ENCODE measurements at places on chromosomes 7 and 10.
A peak's percentile ranks its signal among the peaks of the same experiment; 100 is the strongest.

DNA sequence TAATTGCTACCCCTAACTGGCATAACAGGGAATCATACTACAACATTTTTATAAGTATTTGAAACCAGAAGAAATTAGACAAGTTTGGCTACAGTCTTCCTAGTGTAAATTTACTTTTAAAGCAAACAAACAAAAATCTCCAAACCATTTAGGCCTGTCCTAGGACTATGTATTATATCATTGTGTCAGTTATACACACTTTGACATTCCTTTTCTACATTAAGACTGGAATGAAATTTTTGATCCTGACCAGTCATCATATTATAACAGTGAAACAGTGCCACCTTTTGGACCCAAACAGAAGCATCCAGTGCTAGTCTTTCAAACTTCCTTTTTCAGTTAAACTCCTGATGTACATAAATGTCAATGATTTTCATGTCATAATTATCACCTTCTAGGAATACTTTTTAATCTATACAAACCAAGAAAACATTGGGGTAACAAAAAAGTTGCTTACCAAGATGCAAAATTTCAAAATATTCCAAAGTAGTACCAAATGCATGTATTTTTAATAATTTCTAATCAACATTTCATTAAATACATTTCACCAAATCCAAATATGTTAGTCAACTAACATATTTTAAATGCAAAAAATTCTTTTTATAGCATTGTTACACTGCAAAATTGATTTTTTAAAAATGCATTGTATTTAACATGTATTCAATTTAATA is 75.7 kb downstream of the IMMP2L start:
- DNase-seq, result peak; percentile 35

- DNase-seq, result no peak
Observed at GRCh38 chr10:51344371-51344770, 270.1 kb downstream of the PRKG1 start.

GRCh38 chr7:80411621-80412020 is 100.2 kb downstream of the GNAT3 start:
- DNase-seq, result no peak

GRCh38 chr7:24956021-24956420 is 24.0 kb downstream of the OSBPL3 start:
- DNase-seq, result no peak

- DNase-seq, result peak; percentile 54
Observed at GRCh38 chr7:45013465-45013967, 13.5 kb downstream of the CCM2 start.

- DNase-seq, result no peak
Observed at GRCh38 chr7:134427896-134428295, 31.0 kb downstream of the AKR1B1 start.

DNA sequence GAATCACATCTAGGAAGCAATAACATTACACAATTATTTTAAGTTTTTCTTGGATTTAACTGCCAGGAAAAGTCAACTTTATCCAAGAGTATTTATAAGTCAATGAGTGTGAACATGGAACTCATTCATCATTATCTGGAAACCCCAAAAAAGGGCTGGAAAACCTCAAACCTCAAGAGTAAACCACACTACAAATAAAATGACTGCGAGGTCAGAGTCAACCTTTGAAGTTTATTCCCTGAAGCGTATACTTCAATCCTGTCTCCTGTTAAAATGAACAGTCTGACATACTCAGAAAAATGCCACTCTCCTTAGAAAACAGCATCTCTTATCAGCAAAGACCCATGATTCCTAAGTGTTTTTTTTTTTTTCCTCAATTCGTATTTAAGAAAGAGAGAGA is 86.5 kb downstream of the RELN start:
- no peak for DNase-seq

DNA sequence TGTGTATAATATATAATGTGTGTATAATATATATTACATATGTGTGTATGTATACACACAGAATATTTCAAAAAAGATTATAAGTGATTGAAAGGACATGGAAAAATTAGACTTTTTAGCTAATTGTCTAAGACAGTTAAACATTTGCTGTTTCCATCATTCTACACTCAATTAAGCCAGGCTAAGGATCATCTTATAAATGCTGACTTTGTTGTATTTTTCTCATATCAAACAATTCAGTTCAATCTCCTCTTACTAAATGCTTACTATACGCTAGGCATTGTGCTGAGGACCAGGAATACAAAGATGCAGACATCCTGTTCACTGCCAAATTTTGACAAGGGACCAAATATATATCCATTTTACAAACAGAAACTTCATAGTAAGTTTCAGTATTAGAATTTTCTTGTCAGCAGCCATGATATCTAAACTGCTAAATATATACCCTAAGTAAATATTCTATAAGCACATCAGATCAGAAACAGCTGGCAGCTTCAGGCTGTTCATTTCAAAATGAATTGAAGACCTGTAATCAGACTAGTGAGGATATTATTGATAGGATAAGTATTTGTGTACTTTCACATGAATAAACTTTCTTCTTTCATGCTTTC is 10.3 kb upstream of the LRRN3 start:
- DNase-seq, result no peak

DNA sequence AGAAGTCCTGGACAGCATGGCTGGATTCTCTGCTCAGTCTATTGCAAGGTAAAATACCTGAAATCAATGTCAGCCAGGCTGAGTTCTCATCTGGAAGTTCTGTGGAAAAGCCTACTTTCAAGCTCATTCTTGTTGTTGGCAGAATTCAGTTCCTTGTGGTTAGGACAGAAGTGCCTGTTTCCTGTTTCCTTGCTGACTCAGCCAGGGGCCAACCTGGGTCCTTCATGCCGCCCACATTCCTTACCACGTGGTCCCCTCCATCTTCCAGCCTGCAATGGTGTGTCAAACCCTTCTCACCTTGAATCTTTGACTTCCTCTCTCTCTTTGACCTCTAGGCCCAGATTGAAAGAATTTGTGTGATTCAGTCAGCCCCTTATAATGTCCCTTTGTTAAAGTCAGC is 197.1 kb upstream of the STK17A start:
- no peak for DNase-seq

DNA sequence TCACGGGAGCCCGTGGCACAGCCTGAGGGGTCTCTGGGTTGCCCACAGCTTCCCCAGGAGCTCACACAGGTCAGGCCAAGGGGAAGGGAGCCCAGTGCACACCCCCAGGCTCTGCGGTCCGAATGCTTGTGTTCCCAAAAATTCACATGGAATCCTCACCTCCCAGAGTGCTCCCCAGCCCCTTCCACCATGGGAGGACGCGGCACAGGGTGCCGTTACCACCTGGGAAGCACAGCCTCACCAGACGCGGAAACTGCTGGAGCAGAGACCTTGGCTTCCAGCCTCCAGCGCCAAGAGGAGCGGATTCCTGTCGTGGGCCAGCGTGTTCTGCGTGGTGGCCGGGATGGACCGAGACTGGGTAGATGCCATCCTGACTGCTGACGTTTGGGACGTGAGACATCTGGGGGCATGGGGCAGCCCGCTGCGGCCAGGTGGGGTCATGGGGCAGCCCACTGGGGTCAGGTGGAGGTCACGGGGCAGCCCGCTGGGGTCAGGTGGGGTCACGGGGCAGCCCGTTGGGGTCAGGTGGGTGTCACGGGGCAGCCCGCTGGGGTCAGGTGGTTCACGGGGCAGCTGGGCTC is 149.4 kb downstream of the WDR37 start:
- no peak for DNase-seq

DNA sequence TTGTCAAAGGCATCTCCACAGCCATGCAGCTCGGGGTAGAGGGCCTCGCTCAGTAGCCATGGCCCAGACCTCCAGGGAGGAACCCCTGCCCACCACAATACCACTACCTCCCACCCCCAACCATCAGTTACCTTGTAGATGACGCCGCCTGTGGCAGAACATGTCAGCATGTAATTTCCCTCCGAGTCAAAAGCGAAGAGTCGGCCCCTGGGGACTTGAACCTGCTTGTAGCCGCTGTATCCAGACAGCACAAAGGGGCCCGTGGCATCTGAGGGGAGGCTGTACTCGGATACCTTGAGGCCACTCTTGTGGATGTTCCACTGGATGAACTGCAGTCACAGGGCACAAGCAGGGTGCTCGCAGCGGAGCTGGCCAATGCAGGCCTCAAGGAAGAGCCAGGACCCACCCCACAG is 16.3 kb upstream of the CYREN start:
- no peak for DNase-seq

- DNase-seq, result no peak
Observed at GRCh38 chr10:130036296-130037065, 72.4 kb upstream of the EBF3 start.

GRCh38 chr10:6025683-6026255 is 36.4 kb downstream of the IL2RA start:
- no peak for DNase-seq

DNA sequence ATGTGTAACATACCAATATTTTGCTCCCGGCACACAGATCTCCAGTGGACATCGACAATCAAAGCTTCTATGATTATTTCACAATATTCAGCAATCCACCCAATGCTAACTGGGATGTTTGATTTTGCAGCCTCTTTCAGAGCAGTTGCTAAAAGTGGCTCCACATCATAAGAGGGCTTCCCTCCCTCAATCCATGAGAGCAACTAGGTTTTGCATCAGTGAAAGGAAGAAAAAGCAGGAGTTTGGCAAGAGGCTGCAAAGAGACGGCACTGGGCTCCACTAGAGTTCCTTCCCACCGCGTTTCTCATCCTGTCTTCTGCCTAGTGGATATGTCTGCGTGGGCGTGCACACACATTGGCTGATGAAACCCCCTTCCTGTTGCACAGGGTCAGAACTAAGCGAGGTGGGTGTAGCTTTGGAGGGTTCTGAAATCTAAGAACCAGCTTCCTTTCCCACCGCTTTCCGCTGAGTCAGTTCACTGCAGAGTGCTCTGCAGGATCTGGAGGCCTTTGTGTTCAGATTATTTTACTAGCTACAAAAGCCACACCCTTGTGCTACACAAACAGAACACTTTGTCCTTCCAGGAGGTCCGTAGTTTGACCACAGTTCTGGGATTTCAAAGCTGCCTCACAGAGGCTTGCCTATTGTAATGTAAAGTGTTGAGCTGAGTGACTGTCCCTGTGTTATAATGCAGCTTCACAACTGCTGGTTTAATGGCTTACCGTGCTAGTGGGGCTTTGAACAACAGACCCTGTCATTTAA is 28.1 kb downstream of the ARL4A start:
- peak; percentile 20 for DNase-seq

GRCh38 chr7:30238721-30239441 is 45.5 kb upstream of the ZNRF2 start:
- no peak for DNase-seq

GRCh38 chr7:132083126-132083525 is 493.1 kb downstream of the PLXNA4 start:
- no peak for DNase-seq

- no peak for DNase-seq
Observed at GRCh38 chr7:134828361-134828760, 48.9 kb downstream of the CALD1 start.

DNA sequence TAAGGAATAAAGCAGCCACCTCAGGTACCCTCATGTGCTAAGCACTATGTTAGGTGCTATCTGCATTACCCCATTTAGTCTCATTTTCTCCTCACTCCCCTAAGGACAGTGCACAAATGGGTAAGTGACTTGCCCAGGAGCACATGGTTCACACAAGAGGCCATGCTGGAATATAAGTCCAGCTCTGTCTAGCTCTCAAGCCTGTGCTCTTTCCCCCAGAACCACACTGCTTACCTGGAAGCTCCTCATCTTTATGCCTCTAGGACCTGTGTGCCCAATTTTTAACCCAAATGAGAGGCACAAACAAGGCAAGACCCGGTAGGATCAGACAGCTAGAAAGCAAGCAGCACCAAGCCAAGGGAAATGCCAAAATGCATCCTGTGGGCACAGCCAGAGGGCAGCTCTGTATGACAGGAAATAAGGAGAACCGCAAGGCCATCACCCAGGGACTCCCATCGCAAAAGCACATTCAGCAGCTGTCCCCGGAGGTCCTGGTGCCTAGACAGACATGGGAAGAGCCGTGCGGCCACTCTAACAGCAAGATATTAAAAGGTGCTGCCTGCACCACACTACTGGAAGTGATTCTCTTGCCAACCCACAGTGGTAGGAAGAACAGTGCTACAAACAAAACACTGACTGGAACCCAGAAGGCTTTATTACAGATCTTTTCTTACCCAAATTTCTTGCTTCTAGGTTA is 88.1 kb downstream of the GSAP start:
- DNase-seq, result peak; percentile 39

DNA sequence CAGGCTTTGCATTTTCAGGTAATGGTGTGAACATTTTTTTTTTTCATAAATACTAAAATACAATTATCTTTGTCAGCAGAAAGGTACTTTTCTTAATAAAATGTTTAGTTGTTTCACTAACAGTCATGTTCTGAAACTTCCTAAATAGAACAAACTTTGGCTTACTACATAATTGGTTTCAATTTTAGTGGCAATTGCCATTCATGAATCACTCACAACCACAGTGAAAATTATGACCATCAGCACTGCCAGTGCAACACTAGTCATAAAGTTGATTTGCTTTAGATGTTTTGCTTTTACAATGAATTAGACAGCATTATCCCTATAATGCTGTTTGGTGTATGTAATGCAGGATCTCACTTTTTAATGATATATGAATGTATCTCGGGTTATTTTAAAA is 297.6 kb upstream of the PLXDC2 start:
- no peak for DNase-seq

- no peak for DNase-seq
Observed at GRCh38 chr10:103783681-103784080, 71.7 kb downstream of the SH3PXD2A start.

GRCh38 chr10:29026065-29026797 is 262.6 kb upstream of the LYZL1 start:
- DNase-seq, result no peak

DNA sequence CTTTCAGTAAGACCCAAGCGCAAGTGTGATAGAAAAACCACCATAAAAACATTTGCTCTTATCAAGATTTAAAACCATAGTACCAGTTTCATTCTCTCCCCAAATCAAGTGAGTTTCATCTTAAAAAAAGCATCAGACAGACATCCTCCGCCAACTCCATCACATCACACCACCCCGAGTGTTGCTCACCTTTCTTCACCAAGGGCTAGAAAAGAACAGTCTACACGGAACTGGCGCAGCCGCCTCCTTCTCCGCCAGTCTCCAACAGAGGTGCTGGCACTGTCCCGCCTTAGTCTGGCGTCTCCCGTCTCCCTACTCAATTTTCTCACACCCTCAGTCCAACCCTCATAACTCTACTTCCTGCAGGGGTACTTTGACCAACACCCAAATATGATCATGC is 46.9 kb upstream of the WIPI2 start:
- DNase-seq, result peak; percentile 65

GRCh38 chr10:34154383-34154900 is 660.7 kb downstream of the PARD3 start:
- no peak for DNase-seq

DNA sequence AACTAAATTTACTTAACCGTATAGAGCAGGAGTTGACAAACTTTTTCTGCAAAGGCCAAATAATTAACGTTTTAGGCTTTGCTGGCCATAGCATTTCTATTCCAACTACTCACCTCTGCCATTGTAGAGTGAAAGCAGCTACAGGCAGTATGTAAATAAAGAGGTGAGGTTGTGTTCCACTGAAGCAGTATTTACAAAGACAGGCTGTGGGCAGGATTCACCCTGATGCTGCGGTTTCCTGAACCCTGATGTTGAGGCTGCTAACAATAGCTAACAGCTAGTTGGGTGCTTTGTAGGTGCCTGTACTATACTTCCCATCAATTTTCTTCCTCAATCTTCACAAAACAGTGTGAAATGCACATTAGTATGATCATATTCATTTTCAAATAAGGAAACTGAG is 47.0 kb upstream of the LAMB1 start:
- peak; percentile 3 for DNase-seq

- DNase-seq, result no peak
Observed at GRCh38 chr7:110130669-110131068, 960.3 kb upstream of the LRRN3 start.
